A549 treated with ZK216348 at 1 μM for 4 hours (cell line): ENCODE measurements at places on chromosomes 6 and 20. TPM values are rescaled to one million over a fixed set of nuclear protein-coding genes. Genes with fewer than 3 reads are reported as not detected.

Gene ABHD16B
- not detected in 5 replicates for total RNA-seq

Gene TBC1D32
- total RNA-seq, result 0.42 to 1.7 TPM (median 0.87 TPM) in 5 replicates

Gene KIAA1755
- total RNA-seq, result 0.08 to 0.24 TPM (median 0.17 TPM) in 5 replicates

Gene HDGFL1
- not detected in 5 replicates for total RNA-seq

Gene WFDC10B
- not detected in 5 replicates for total RNA-seq

Gene CDSN
- 0.11 TPM in 1 of 5 replicates, not detected in the others for total RNA-seq
